ENCODE measurements at places on chromosomes 3 and 15. TPM values are rescaled to one million over a fixed set of nuclear protein-coding genes. Genes with fewer than 3 reads are reported as not detected.

The AMOTL2 gene
- total RNA-seq = 0.20 TPM

The ALDH1A2 gene
- 0.47 TPM for total RNA-seq

The MAGEL2 gene
- not detected for total RNA-seq

The DLL4 gene
- total RNA-seq = 0.13 TPM

The LDHAL6B gene
- total RNA-seq = not detected

The SLC22A14 gene
- total RNA-seq = not detected

The PLSCR5 gene
- not detected for total RNA-seq

The FANCD2OS gene
- total RNA-seq = not detected

The BOC gene
- not detected for total RNA-seq

DNA sequence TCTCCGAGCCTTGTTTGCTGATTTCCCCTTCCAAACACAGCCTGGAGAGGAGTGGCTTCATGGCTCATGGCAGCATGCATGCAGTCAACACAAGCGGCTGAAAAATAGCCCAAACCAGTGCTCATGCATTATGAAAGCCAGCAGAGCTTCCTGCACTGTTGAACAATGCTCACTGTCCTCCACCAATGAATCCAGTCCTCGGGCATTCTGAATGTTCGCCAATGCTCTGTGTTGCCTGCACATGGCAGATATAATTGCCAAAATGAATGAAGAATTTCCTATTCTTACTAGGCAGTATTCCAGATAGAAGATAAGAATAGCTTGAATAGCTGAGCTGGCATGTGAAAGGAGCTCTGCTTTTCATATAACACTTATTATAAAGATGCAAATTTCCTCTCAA, 252.7 kb downstream of the ROBO1 start:
- DNase-seq = no peak

DNA sequence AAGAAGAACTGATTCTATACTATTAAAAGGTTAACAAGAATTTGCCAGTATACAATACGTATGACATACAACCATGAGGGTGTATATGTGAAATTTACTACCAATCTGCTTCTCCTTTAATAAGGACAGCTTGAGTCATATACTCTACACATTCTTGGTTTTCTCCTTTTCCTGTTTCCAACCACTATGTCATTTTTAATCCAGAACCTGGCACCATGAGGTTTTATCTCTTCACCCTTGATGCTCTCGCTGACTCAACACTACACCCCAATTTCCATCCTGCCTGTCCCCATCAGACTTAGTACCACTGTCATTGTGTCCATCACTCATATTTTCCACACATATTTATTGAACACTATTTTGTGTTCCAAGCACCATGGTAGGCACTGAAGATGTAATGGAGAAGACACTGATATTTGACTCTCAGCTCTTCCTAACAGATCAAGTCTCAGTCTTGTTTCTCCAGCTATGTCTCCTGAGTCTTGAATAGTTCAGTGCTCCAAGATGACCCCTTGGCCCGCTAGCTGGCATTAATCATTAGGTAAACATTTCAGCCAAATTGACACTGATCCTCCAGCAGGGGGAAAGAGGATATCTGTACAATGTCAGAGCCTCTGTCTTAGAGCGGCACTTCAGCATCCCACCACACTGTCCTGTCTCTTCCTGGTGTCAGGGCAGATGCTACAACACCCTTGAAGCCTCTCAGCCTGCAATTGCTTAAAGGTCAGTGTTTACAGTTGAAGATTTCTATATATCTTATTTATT, 11.2 kb upstream of the COL8A1 start:
- no peak for DNase-seq

DNA sequence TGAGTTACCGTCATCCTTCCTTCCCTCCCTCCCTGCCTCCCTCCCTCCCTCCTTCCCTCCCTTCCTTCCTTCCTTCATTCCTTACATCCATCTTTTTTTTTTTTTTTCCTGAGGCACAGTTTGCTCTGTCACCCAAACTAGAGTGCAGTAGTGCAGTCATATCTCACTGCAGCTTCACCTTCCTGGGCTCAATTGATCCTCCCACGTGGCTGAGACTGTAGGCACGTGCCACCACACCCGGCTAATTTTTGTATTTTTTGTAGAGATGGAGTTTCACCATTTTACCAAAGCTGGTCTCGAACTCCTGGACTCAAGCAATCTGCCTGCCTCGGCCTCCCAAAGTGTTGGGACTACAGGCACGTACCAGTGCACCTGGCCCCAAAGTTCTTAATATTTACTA, 25.8 kb downstream of the USP3 start:
- DNase-seq = no peak

DNA sequence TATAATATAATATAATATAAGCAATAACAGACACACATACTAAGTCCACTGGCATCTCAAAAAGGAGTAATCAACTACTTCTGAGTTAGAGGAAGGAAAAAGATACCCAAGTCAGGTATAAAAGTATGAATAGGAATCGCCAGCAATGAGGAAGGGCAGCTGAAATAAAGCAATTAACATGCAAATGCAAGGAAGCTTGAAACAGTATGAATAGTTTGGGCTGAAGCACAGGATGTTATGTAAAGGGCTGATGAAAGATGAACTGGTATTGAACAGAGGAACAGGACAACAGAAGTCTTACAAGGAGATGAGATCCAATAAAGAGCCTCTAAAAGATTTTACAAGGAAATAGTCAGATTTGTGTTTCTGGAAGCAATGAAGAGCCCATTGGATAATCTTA, 7.1 kb downstream of the COPS2 start:
- no peak for DNase-seq

DNA sequence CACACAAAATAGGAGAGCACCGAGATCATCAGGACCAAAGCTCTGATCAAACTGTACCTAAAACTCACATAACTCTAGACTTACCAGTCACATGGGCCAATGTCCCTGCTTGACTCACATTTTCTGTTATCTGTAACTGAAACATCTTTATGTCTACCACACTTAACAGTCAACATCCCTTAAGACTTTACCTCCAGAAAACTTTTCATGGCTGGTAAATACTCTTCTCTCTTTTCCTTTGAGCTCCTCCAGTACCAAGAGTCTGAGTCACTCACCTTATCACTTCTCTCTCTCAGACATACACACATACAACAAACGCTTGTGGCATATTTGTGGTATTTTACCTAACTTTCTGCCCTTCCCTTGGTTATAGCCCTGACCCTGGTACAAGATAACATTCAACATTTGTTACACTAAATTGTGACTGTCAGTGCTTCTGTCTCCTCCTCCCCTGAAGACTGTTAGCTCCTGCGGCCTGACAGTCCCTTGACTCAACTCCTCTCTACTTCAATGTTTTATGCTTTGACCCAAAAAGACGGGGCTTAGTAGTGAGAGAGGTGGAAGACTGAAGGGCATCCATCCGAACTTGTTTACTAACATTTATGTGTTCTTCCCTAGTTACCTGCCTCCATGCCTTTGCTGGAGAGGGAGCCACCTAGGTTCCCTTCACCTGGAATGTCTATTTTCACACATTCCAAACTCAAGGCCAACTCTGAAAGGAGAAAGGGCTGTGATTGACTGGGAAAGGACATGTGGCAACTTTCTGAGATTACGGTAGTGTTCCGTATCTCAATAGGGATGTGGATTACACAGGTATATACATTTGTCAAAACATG, 3.7 kb upstream of the EFHB start:
- DNase-seq = no peak

GRCh38 chr3:124650798-124651197, 79.5 kb upstream of the UMPS start:
- no peak for DNase-seq

- no peak for DNase-seq
Measured at GRCh38 chr15:78105476-78106241, 13.3 kb downstream of the SH2D7 start.

DNA sequence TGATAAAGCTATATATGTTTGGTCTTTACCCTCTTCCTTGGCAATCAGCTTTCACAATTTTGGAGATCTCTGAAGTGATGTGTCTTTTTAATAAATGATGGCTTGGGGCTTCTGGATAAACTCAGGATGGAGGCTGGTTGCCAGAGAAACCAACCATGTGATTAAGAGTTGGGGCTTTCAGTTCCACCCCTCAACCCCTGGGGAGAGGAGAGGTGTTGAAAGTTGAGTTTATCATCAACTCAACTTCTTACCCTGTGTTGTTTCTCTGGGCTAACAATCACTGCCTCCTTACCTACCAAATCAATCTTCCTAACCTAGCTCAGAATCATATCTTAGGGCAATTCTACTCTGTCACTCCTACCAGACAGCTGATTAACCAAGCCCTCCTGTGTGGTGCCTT, 735.8 kb downstream of the ZPLD1 start:
- no peak for DNase-seq

DNA sequence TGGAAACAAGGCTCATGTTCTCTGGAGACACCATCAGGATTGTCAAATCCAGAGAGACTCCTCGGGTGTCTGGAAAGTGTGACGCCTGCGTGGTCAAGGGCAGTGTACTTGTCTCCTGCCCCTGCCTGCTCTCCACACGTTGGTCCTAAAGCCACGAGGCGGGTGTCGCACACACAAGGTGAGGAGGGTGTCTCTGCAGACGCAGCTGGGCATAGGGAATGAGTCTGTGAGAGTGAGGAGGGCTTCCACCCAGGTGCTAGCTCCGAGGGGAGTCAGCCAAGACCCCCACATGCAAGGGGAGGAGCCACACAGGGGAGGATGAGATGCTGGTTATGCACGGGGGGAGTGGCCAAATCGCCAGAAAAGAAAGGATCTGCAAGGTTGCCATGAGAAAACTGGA, 27.9 kb upstream of the OCA2 start:
- DNase-seq = no peak

DNA sequence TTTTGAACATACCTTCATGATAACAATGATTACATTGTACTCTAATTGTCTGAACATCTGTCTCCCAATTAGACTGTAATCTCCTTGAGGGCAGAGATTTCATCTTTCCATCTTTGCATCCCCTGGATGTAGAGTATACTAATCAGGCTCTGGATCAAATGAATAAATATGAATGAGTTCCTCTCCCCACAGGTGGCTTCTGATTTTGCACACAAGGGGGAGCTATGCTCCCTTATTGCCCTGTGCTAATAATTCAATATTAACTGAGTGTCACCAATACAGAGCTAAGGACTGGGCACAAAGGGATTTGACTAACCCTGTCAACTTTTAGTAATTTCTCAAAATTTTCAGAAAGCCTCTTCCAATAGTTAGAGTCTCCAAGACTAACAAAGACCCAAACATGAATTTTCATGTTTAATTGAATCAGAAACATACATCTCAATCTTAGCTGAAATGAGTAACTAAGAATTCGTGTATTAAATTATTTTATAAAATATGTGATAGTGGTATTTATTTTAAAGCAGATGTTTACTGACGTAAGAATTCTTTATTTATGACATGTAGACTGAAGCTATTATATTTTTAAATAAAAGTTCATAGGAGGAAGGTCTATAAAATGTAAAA, 3.0 kb downstream of the DUOXA1 start:
- DNase-seq = peak; percentile 42

GRCh38 chr3:124850633-124851032, 36.5 kb downstream of the ITGB5 start:
- DNase-seq = no peak

- no peak for DNase-seq
Measured at GRCh38 chr3:16336825-16337224, 71.8 kb downstream of the OXNAD1 start.

DNA sequence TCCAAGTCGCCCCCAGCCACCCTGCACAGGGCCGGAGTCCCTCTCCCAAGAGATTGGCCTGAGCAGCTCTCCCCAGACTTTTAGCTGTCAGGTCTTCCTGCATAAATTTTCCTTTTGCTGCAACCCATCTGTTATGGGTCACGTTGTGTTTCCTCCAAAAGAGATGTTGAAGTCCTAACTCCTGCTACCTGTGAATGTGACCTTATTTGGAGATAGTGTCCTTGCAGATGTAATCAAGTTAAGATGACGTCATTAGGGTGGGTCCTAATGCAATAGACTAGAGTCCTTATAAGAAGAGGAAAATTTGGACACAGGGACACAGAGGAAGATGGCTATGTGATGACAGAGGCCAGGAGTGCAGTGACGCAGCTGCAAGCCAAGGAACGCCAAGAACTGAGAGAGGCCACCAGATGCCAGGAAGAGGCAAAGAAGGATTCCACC, 13.2 kb upstream of the SLC6A6 start:
- DNase-seq = no peak

DNA sequence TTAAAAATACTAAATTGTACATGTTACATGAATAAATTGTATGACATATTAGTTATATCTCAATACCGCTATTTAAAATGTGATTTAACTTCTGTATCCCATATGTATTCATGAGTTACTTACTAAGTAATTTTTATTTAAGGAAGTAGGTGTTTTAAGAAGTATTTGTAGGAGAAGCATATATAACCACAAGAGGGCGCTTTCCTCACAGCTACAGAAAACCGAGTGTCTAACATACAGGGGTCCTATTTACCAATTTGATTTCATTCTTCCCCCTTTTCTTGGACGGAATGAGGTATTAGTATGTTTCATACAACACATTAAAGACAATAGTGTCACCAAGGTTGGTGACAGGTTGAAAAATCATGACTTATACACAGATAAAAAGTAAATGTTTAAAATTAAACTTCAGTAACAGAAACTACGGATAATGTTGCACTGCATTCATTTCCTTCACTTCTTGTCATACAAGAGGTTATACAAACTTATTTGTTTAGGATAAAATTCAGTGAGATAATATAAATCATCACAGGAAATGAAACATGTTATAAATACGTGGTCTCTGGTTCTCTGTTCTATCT, 253.6 kb downstream of the MAGI1 start:
- no peak for DNase-seq
